ENCODE measurements at places on chromosomes 4 and X.
A peak's percentile ranks its signal among the peaks of the same experiment; 100 is the strongest.

DNA sequence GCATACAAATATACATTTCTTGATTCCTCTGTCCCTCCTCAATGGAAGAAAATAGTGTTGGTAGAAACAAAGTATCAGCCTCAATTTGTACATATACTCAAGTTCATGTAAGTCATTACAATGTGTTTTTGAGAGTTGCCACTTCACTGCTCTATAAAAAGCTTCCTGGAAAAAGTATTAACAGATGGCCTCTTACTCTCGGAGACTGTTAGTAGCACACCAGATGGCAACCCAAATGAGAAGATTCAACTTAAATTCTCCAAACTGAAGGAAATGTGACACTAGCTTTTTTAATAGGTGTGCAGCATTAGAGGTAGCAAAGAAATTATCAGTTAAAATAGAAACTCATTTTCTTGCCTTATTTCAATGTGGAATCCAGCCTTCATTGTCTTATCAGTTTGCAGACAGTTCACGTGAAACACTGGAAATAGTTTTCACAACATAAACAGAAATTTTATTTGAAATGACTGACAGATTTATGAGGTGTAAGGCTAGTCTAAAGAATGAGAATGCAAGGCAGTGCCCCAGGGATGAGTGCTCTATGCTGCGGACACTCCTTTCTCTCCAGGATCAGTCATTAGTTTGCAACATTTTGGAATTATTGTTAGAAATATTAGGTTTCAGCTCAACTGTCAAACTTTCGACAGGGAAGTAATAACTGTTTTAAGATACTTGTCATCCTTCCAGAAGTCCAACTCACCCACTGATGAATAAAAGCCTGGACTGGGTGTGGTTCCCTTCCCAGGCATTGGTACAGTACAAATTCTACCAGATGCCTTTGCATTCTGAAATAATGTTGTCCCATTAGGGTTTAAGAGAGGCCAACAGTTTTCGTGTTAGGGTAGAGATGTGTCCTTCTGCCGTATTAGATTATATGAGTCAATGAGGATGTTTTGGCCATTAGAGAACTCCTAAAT is 50.9 kb downstream of the IDS start:
- DNase-seq, result no peak

GRCh38 chr4:115437739-115438138 is 324.3 kb upstream of the NDST4 start:
- DNase-seq, result no peak

- DNase-seq, result no peak
These were observed 25.5 kb upstream of the LRCH2 start for GRCh38 chrX:115259238-115259875.

GRCh38 chr4:108433832-108434231 is 186.5 kb upstream of the RPL34 start:
- no peak for DNase-seq

- no peak for DNase-seq
These were observed 109.4 kb upstream of the MAP3K15 start for GRCh38 chrX:19624739-19625138.

DNA sequence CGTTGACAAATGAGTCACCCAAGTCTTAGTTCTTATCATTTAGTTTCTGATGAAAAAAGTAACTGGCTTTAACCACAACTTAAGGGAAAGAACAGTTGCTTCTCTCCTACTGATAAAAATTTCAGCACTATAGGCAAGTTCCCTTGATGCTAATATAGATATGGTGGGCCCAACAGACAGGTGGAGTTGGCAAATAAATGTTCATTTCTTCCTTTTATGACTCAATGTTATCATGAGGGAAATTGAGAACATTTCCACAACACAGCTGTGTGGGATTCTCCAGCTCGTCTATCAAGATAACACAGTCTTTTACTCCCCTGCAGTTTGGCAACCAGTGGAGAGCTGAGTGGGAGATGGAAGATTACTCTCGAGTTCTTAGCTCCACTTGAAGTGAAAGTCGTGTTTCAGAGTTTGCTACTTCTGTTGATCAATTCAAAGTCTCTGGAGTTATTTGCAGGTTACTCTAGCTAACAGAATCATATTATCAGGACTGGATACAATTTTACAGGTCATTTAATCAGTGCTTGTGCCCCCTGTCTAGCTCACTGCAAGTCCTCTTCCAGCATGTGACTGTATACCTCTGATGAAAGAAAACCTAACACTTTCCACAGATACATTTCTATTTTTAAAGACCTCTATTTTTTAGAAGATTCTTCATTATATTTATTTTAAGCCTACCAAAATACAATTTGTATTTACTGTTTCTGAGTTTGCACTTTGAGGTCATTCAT is 270.6 kb upstream of the GK2 start:
- no peak for DNase-seq

DNA sequence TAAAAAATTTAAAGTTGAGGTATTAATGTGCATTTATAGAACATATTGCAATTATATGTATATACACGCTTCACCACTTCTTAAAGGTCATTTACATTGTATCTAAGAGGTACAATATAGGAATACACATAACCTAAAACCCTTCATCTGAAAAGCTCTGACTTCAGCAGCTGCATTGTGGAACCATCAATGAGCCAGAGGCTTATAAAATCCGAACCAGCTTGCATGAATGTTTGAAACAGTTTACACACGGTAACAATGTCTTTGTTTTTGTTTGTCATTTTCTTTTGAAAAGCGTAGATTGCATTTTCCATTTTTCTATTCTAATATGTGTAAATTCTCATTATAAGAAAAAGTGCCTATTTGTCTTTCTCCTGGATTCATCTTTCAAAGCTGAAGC is 221.6 kb downstream of the DCLK2 start:
- no peak for DNase-seq

- DNase-seq, result no peak
These were observed 57.6 kb downstream of the RWDD4 start for GRCh38 chr4:183601381-183601780.

- DNase-seq, result peak; percentile 57
These were observed 16.4 kb downstream of the PSAPL1 start for GRCh38 chr4:7418131-7418943.

GRCh38 chrX:74534569-74535038 is 79.8 kb downstream of the RLIM start:
- no peak for DNase-seq

GRCh38 chr4:186651181-186651603 is 72.5 kb downstream of the FAT1 start:
- DNase-seq, result no peak

GRCh38 chrX:123432361-123433150 is 248.5 kb downstream of the GRIA3 start:
- no peak for DNase-seq
